Left lung (tissue), 14 donors: ENCODE measurements at places on chromosomes 7 and 10. TPM values are rescaled to one million over a fixed set of nuclear protein-coding genes. Genes with fewer than 3 reads are reported as not detected.

GRCh38 chr10:122561212-122561611 lies 658 bp downstream of the DMBT1 start:
- no peak for DNase-seq

- no peak for DNase-seq
These were observed 93.6 kb downstream of the CTNNA3 start for GRCh38 chr10:67602268-67602950.

DNA sequence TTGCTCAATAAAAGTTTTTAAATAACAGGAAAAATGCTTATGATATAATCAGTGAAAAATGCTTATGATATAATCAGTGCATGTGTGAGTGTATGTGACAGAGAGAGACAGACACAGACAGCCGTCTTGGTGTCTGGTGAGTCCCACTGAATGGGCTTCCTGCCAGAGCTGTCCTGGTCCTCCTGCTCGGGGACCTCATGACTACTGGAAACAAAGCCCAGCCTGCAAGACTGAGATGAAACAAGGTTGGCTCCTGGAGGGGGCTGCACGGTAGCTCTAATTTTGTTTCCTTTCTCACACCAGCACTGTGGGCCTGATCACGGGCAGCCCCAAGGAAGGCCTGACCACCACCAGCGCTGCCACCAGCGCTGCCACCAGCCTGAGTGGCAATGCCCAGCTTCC lies 57.3 kb downstream of the NRP1 start:
- DNase-seq: no peak

GRCh38 chr7:95531605-95532219 lies 46.0 kb downstream of the ASB4 start:
- no peak for DNase-seq

DNA sequence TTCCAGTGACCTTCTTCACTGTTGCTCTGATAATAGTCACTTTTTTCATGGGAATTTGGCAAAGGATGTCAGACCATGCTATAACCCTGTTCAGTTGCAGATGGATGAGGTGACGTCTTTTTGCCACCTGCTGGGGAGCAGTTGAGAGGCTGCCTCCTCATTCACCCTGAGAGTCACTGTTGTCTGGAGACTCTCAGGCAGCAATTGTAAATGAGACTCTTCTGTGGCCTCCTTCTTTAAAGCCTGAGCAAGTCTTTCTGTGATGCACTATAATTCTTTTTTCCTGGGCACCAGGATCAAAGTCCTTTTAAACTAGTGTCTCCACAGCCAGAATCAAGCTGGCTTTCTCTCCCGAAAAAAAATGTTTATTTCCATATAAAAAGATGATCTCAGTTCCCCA lies 345.1 kb downstream of the ARL4A start:
- no peak for DNase-seq

GRCh38 chr10:5466451-5467206 lies 32.7 kb downstream of the CALML5 start:
- DNase-seq: peak; percentile 57

The DPP6 gene
- total RNA-seq: 0.52 TPM

DNA sequence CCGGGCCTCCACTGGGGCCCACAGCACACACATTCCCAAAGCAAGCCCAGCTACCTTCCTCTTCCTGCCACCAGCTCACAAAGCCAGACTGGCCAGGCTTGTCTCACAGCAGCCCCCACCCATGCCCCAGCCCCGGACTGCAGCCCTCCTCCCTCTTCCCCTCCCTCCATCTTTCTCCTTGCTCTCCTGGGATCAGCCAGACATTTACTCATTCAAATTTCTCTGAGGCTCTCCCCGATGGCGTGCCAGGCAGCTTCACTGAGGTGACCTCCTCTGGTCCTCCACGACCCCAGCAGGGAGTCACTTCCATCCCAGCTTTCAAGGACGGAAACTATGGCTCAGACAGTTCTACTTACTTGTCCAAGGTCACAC lies 187.5 kb downstream of the GRID1 start:
- DNase-seq: no peak

The CRYGN gene
- not detected for total RNA-seq
